ENCODE measurements at places on chromosomes 6 and 20.

DNA sequence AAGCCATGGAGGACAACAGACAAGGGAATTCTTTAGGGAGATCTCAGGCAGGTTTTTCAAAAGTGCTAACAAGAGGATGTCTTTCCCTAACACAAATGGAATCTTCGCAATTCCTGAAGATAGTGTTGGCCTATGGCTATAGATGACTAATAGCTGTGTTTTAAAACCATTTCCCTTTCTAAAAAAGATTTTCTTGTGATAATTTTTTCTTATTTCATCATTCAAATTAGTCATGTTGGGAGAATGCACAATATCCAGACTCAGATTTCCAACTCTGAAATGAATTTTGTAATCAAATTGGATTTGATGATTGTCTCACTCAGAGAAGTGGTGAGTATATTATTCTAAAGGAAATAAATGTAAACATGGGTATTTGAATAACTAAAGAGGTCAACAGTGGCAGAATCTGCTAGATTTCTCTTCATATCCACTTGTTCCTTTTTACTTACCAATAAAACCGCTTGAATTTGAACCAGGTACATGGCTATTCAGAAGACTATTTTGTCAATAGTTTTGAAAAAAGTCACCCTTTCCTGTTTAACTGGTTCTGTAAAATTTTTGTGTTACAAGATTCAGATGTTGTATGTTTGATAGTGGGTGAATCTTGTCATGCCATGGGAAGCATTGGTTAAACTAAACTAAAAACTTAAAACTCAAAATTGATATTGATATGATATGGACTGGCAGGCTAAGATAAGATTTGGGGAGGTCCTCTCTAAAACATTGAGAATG is 1223.7 kb upstream of the EYS start:
- DNase-seq = no peak

GRCh38 chr20:48722737-48723191 is 105.0 kb downstream of the PREX1 start:
- DNase-seq = peak; percentile 22

GRCh38 chr20:8357703-8358102 is 225.6 kb downstream of the PLCB1 start:
- no peak for DNase-seq

DNA sequence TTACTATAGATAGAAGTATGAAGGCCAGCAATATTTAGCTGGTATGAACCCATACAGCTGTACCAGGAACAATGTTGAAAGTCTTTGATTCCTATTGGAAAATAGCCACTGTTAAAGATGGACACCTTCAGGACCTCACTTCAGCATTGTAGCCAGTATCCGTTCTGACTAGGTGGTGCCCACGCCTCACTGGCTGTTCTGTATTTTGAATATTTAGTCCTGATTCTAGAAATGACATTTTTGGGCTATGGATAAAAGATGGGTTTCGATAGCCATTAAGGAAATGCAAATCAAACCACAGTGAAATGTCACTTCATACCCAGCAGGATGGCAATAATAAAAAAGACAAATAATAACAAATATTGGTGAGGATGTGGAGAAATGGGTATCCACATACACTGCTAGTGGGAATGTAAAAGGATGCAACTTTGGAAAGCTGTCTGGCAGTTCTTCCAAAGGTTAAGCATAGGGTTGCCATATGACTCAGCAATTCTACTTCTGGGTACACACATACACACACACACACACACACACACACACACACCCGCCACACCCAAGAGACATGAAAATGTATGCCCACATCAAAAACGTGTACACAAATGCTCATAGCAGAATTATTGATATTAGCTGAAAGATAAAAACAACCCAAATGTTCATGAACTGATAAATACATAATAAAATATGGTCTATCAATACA is 56.8 kb downstream of the UTRN start:
- no peak for DNase-seq

- DNase-seq = no peak
Observed at GRCh38 chr6:160124007-160124406, 2.4 kb downstream of the SLC22A1 start.

DNA sequence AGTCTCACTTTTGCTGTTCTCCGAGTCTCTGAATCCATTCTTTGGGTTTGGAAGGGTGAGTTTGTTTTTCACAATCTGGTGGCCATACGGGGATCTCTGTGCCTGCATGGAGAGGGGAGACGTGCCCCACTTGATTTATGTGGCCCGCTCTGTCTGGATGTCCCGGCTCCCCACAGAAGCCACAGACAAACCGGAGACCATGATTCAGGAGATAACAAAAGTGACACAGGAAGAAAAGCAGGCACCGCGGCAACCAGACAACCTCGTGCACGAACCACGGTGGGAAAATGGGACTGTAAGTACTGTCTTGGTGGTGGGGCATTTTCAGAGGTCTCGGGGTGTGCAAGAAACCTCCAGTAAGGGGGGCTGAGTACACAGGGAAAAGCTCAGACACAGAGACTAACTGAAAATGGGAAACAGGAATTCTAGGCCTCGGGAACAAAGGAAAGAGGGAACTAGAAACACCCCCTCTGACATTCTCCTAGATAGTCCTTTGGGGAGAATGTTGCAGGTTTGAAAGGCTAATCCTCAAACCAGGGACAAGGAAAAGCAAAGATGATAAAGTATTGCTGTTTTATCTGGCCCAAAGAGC is 22.1 kb upstream of the ZNF318 start:
- DNase-seq = peak; percentile 49

GRCh38 chr20:2558581-2559278 is 22.4 kb downstream of the TMC2 start:
- no peak for DNase-seq

GRCh38 chr20:8155229-8155628 is 23.2 kb downstream of the PLCB1 start:
- DNase-seq = no peak

DNA sequence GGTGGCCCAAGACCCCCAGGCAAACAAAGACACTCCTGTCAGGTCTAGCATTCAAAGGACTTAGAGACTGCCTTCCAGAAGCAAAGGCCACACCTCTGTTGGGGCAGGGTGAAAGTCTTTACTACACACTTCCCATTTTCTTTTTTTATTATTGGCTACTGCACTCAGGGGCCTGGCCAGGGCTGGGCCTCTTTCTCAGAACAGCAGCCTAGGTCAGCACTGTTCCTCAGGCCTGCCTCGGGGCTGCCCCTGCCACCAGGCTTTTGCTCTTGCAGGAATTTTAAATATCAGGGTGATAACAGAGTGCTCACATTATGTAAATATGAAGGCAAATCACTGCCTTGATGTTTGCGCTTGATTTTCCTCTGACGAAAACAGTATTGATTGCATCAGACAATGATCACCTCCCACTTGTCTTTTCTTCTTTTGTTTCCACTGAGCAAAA is 18.5 kb downstream of the GSTA4 start:
- DNase-seq = peak; percentile 18

DNA sequence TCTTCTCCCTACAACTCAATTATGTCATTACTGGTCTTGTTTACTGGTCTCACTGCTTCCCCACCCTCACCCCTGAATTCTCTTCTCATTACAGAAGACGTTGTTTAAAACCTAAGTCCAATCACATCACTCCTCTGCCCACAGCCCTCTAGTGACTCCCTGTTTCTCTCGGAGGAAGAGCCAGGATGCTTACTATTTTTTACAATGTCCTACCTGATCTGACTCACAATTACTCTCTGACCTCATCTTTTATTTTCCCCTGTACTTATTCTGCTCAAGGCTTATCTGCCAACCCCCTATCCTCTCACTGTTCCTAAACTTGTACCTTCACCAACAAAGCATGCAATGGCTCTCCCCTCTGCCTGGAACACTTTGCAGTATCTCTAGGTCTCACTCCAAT is 400.4 kb upstream of the PTCHD4 start:
- no peak for DNase-seq

GRCh38 chr6:119205911-119206618 is 127.6 kb upstream of the FAM184A start:
- no peak for DNase-seq

- DNase-seq = no peak
Observed at GRCh38 chr20:23358923-23359593, 2.9 kb upstream of the GZF1 start.

GRCh38 chr20:7291946-7292345 is 524.5 kb downstream of the BMP2 start:
- no peak for DNase-seq

DNA sequence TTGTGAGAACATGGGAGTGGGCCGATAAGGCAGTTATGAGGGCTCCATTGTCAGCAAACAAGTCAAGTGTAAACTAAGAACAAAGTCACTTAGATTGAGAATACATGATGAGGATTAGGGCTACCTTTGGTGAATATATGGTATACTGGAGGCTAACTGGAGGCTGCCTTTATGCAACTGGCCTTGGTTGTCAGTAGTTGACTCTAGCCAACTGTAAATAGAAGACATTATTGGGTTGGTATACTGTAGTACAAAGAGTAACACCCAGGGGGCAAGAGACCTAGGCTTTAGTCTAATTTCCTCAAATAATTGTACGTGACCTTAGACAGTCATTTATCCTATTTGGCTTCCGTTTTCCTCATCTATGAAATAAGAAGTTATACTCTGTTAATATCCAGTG is 235.2 kb downstream of the ARID1B start:
- no peak for DNase-seq

DNA sequence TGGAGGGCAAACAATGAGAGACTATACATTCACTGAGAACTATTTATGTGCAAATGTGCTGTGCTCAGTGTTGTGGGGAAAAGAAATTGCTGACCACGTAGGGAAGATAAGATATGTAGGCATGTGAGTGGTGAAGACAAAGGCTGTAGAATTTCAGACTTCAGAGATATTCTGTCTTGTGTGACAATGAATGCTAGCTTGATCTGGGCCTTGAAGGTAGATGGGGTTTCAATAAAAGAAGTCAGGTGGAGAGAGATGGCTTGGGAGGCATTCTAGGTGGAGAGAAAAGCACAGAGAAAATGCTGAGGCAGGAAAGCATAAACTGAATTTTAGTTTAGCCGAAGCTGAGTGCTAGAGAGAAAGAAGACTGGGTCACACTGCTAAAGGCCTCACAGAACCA is 56.8 kb upstream of the EEF1A1 start:
- no peak for DNase-seq

GRCh38 chr6:6646384-6646783 is 57.9 kb downstream of the LY86 start:
- no peak for DNase-seq

- DNase-seq = no peak
Observed at GRCh38 chr20:54555150-54555549, 79.8 kb downstream of the DOK5 start.

DNA sequence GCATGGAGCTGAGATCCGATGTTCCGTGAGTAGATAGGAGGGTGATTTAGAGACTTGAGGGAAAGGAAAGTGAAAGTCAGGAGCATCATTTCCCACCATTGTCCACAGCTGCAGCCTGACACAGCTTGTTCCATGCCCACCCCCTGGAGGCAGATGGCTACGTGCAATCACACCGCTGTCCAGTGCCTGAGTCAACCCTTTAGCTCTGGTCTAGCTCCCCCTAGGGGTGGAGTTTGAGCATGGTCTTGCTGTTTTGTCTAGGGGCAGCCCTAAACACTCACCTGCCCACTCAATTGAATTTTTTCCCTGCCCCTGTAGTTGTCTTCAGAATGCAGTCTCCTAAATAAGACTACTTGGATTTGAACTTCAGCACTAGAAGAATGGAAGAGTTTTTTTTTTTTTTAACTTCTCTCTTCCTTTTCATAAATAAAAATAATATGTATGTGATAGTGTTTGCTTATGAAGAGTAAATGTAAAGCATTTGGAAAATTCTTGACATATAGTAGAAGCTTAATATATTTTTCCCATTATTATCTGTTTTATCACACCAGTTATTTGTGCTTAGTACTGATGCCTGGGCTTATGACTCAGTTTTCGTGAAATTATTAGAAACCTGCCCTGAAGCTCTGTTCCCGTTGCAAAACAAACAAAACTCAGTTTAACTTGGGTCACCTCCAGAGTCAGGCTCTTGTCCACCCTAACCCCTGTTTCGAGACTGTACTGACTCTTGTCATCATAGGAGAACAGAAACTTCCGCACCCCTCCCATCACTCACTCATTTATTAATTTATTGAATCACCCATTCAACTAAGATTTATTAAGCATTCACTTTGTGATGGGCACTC is 814.8 kb downstream of the MAFB start:
- DNase-seq = peak; percentile 8

- no peak for DNase-seq
Observed at GRCh38 chr6:122861594-122861993, 72.5 kb downstream of the SMPDL3A start.

- no peak for DNase-seq
Observed at GRCh38 chr6:14059791-14060436, 57.7 kb upstream of the CD83 start.

DNA sequence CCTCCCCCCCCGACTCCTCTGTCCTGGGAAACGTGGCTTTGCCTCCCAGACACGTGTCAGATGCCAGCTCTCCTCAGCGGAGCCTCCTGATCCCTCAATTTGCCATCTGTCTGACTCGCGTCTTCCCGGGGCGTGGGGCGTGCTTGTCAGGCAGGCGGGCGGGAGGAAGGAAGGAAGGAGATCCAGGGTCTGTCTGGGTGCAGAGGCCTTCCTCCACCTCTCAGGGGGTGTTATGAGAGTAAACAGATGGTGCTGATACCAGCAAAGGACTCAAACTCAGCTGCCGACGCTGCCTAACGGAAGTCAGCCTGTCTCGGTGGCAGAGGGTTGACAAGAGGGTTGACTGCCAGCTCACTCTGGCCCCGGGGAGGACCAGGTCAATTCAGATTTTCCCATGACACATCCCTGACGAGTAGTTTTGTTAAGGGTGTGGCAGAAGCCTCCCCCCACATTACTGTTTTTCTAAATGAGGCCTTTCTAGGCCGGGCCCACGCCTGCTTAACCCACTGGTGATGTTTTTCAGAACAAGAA is 17.0 kb downstream of the UQCC2 start:
- peak; percentile 60 for DNase-seq

DNA sequence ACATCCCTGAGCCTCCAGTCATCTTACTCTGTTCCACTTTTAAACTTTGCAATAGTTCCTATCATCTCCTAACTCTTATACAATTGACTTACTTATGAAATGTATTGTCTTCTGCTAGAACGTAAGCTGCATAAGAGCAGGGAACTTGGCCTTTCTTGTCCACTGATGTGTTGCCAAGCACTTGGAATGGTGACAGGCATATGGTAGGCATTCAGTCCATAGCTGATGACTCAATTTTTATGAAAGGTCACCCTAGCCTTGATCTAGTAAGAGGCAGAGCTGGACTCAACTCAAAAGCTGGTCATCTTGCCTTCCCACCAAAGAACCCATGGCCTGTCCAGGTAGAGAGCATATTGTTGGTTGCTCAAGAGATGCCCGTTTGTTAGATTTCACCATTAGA is 82.4 kb upstream of the FAM184A start:
- DNase-seq = no peak

- no peak for DNase-seq
Observed at GRCh38 chr6:7159790-7160525, 52.2 kb downstream of the RREB1 start.

DNA sequence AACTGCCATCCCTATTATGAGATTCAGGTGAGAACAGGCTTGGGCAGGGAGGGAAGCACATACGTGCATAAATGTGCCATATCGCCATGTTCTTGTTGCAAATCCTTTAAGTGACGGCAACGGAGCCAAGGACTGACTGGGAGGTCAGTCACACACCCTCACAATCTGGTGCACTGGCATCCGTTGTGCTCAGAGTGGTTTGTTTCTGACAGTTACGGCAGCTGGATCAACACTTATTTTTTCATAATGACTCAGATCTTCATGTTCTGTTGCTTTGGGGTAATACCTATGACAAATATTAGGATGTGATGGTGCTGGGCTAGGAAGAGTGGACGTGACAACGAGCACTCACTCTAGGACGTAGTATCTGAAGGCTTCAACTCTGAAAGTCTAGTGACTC is 56.2 kb upstream of the PREP start:
- peak; percentile 21 for DNase-seq

Measured in CD4-positive, alpha-beta T cell treated with Interferon gamma for 1 hour (primary cell).